ENCODE measurements at places on chromosomes 4 and X. TPM values are rescaled to one million over a fixed set of nuclear protein-coding genes. Genes with fewer than 3 reads are reported as not detected.

DNA sequence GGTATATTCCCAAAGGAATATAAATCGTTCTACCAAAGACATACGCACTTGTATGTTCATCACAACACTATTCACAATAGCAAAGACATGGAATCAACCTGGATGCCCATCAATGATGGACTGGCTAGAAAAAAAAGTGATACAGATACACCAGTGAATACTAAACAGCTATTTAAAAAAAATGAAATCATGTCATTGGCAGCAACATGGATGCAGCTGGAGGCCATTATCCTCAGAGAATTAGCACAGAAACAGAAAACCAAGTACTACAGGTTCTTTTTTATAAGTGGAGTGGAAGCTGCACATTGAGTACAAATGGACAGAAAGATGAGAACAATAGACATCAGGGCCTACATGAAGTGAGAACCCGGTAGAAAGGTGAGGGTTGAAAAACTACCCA lies 81.4 kb downstream of the ANTXR2 start:
- no peak for DNase-seq

DNA sequence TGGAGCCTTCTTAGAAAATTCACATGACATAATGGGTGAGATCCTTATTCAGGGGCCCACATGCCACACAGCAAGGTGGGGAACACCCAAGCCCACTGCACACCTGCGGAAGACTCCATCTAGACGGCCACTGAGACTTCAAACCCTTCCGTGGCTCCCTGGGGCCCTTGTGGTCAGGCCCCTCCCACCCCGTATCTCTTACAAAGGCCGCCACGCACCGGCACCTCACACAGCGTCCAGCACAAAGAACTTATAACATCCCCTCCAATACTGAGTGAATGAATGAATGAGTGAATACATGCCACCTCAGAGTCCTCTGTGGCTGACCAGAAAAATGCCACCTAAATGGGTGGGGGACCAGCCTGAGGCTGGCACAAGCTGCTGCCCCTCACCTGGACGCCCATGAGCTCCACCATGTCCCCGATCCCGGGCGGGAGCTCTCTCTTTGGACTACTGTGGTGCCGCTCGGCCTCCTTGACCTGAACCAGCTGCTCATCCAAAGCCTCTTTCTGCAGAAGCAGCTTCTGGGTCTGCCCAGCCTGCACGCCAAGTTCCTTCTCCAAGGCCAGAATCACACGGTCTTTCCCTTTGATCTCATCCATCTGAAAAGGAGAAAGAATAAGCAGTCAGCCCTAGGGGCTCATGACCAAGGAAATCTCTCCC lies 66.9 kb upstream of the C4orf50 start:
- no peak for DNase-seq

DNA sequence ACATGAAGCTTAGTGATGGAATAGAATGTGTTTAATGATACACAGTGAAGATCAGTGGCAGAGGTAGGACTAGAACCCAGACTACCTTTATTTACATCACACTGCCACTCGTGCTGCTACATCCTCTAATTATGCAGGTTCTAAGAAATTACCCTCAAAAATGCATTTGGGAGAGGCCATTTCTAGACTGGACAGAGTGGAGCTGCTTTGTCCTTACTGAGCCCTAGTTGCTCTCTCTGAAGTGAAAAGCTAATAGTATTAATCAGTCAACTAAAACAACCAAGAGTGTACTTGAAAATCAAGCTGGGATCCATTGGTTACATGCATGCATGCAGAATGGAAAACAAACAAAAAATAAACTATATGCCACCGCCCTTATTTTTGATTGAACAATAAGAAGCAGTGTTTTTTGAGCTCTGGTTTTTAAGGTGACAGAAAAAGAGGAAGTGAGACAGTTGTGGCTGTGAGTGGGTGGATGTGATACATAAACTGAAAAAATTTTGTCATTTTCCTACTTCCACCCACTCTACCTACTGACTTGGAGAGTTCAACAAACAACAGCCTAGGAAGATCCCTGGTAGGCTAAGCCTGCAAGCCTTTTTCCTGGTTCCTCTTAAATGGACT lies 6.8 kb upstream of the VSIG4 start:
- DNase-seq, result no peak

- DNase-seq, result peak; percentile 83
These were observed 81.5 kb upstream of the EGFL6 start for GRCh38 chrX:13487731-13488505.

- DNase-seq, result no peak
These were observed 1161.4 kb upstream of the PCDH7 start for GRCh38 chr4:29558789-29559188.

GRCh38 chr4:159308566-159309340 lies 205.9 kb downstream of the RAPGEF2 start:
- peak; percentile 33 for DNase-seq

RENBP gene
- total RNA-seq, result 27.4 TPM

GRCh38 chr4:26692014-26692726 lies 108.3 kb downstream of the TBC1D19 start:
- DNase-seq, result no peak

DNA sequence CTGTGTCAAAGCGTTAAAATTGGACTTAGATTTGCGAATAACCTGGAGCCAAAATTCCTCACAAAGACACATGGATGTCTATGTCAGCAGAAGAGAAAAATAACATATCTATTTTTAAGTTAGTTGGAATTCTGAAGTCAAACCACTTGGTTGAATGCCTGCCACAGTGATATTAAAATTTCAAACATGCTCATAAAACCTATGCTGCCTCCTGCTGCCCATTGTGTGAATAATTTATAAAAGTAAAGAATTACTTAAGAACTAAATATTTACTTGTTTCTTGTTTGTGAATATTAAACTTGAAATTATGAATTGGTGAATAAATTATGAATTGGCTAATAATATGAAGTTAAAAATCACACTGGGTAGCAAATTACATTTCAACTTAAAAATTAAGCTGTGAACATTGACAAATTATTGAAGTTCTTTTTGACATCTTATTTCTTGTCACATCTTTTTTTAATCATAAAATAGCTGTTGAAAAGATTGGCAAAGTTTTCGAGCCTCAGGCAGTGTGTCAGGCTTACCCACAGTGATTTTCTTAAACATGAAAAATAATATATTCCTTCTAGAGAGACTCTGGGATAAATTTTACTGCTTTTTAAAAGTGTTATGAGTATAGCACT lies 35.4 kb downstream of the FABP2 start:
- peak; percentile 83 for DNase-seq

DNA sequence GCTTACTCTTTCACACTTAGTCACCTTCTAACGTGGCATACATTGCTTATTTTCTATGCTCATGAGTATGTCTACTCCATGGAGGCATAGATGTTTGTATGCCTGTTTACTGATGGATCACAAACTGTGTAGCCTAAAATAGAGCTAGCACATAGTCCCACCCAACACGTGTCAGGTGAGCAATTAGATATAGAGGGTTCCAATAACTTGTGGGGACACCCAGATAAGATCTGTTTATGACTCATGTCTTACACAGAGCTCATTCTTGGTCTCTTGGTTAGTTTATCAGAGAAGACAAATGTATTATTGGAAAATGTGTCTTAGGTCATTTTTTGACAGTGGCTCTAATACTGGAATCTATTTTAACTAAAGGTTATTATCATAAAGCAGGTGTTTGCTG lies 6.8 kb downstream of the ZFP42 start:
- no peak for DNase-seq

NKX3-2 gene
- total RNA-seq, result 0.05 TPM

Measured in dermis blood vessel endothelial cell (primary cell).